ENCODE measurements at places on chromosomes 6 and 20. TPM values are rescaled to one million over a fixed set of nuclear protein-coding genes. Genes with fewer than 3 reads are reported as not detected.
A peak's percentile ranks its signal among the peaks of the same experiment; 100 is the strongest.

- no peaks in the 10 kb centered on the region for H3K4me1 ChIP-seq
- H3K27me3 ChIP-seq: no peaks in the 10 kb centered on the region
- H3K36me3 ChIP-seq: no peaks in the 10 kb centered on the region
- no peak overlapping the region for H3K27ac ChIP-seq
Measured at GRCh38 chr20:21820688-21821087, 115.2 kb downstream of the PAX1 start.

DNA sequence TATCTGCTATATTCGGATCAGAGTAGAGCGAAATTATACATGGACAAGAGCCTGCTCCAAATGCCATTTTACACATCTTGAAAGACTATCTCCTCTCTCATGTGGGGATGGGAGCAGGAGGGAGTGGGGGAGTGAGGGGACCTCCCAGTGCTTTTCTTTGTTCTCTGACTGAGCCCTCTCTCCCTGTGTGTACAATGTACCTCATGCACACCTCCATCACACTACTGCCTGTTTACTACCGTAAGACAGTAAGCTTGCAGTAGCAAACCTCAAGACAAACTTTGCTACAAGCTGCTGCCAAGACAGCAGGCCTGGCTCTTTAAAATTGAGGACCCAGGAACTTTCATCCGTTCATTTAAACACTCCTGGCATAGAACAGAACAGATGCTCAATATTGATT is 7.2 kb downstream of the NHSL1 start:
- no peaks in the 10 kb centered on the region for H3K27me3 ChIP-seq
- H3K4me3 ChIP-seq: no peak overlapping the region
- H3K27ac ChIP-seq: no peak overlapping the region
- H3K36me3 ChIP-seq: no peaks in the 10 kb centered on the region
- H3K4me1 ChIP-seq: peaks cover 16% of the 10 kb centered on the region
- DNase-seq: no peak

Gene BPI
- total RNA-seq: not detected

DNA sequence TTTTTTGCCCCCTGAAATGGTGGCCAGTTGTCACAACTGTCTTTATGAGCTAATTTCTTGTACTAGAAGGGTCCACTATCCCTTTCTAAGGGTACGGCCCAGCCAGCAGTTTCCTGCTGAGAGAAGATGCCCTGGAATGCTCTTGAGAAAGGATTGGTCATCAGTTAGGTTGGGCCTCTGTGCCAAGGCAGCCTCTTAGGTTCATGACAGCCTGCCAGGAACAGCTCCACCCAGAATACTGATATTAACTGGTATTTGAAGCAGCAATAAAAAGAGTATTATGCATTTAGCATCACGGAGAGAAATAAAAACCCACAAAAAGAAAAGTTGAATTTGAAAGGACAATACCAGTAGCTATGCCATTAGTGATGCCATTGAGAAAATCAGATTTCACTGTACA is 9.0 kb upstream of the HINT3 start:
- H3K4me1 ChIP-seq: peaks cover 81% of the 10 kb centered on the region
- H3K4me3 ChIP-seq: 0 out of 2 replicates have a peak overlapping the region, but pooled peaks have one; percentile 4
- peak overlapping the region; percentile 68 for H3K27ac ChIP-seq
- peak; percentile 52 for DNase-seq
- no peaks in the 10 kb centered on the region for H3K36me3 ChIP-seq

DNA sequence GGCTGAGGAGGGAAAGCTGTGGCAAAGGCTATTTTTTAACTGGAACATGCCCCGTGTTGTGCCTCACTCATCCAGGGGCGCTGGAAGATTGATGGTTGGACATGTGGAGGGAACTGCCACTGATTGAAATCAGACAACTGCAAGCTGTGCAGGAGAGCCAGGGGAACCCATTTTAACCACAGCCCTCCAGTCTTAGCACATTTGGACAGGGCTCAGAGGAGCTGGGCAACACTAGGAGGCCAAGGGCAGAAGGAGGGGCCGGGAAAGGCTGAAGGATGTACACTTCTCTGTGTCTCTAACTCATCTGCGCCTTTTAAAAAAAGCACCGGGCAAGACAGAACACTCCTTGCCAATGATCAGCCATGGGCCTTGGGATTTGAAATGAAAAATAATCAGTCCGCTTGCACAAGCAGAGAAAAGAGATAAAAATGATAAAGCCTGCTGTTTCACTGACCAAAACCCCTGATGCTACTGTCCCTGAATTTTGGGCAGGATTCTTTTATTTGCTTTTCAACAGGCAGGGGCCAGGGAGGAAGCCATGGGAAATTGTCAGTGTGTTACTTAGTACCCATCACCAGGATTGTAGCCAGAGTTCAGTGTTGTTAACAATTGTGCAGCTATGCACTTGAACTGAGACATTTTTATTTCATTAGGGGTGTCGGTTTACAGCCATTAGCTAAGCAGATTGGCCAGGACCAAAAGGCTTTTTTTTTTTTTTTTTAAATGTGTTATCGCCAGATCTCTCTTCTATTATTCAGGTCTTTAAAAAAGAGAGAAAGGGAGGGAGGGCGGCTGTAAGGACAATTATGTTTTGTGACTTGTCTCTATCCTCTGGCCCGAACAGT is 109.3 kb upstream of the EYA4 start:
- H3K4me3 ChIP-seq: no peak overlapping the region
- no peak for DNase-seq
- no peak overlapping the region for H3K27ac ChIP-seq
- no peaks in the 10 kb centered on the region for H3K27me3 ChIP-seq

Gene ARG1
- not detected for total RNA-seq

- no peaks in the 10 kb centered on the region for H3K27me3 ChIP-seq
- H3K4me1 ChIP-seq: peaks cover 19% of the 10 kb centered on the region
- no peaks in the 10 kb centered on the region for H3K36me3 ChIP-seq
- no peak overlapping the region for H3K27ac ChIP-seq
Measured at GRCh38 chr6:141321493-141322347, 811.0 kb upstream of the GJE1 start.

GRCh38 chr20:55258559-55258958 is 746.8 kb downstream of the CBLN4 start:
- no peaks in the 10 kb centered on the region for H3K4me1 ChIP-seq
- H3K4me3 ChIP-seq: no peak overlapping the region
- no peak overlapping the region for H3K27ac ChIP-seq
- H3K36me3 ChIP-seq: no peaks in the 10 kb centered on the region
- H3K27me3 ChIP-seq: no peaks in the 10 kb centered on the region

Gene UNC5CL
- total RNA-seq: not detected

Gene GINS1
- total RNA-seq: 6.4 TPM

GRCh38 chr20:17334932-17335331 is 108.1 kb downstream of the PCSK2 start:
- DNase-seq: no peak
- H3K4me3 ChIP-seq: no peak overlapping the region
- H3K27ac ChIP-seq: no peak overlapping the region
- H3K4me1 ChIP-seq: no peaks in the 10 kb centered on the region
- H3K36me3 ChIP-seq: no peaks in the 10 kb centered on the region
- no peaks in the 10 kb centered on the region for H3K27me3 ChIP-seq

DNA sequence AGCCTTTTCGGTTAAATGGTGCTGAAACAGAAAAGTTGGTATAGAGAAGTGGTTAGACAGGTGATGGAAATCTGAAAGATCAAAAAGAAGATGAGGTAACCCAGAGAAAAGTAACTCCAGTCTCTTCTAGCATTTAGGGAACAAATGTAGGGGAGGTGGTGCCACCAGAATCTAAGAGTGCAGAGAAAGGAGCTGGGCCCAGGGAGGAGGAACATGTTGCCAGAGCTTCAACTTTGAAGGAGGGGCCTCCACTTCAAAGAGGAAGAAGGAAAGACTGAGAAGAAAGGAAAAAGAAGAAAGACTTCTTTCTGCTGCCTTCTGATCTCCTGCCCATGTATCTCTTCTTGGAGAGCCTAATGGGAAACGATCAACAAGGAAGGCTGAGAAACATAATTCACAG is 23.5 kb upstream of the ATRN start:
- no peaks in the 10 kb centered on the region for H3K36me3 ChIP-seq
- DNase-seq: no peak
- H3K4me3 ChIP-seq: no peak overlapping the region
- no peaks in the 10 kb centered on the region for H3K4me1 ChIP-seq
- peaks cover 24% of the 10 kb centered on the region for H3K27me3 ChIP-seq
- no peak overlapping the region for H3K27ac ChIP-seq

Gene PAK5
- not detected for total RNA-seq

Gene KHDC1L
- not detected for total RNA-seq

GRCh38 chr20:24194143-24194542 is 205.6 kb upstream of the GGTLC1 start:
- H3K4me1 ChIP-seq: no peaks in the 10 kb centered on the region
- H3K4me3 ChIP-seq: no peak overlapping the region
- H3K27ac ChIP-seq: no peak overlapping the region

DNA sequence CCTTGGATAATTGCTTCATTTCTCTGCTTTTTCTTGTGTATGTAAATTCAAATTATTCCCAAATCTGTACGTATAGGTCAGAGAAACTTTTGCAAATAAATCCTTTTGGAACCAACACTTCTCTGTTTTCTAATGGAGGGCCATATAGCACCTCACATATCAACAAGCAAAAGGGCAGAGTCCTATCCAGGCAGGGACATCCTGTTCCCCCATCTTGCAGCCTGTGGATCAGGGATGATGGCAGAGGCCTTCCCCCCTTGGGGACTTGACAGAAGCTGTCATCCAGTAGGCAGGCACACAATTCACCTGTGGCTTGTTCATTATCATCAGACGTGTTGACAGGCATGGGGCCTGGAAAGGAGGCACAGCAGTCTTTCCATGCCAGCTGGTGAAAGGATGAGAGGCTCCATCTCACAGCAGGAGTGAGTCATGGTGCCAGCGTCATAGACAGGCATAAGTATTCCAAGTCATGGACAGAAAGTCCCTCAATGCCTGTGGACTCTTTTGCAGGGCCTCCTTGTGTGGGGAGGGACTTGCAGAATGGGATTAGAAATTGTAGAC is 31.8 kb upstream of the PLEKHG1 start:
- no peaks in the 10 kb centered on the region for H3K36me3 ChIP-seq
- DNase-seq: no peak
- no peaks in the 10 kb centered on the region for H3K27me3 ChIP-seq
- no peak overlapping the region for H3K27ac ChIP-seq

- DNase-seq: no peak
- no peak overlapping the region for H3K27ac ChIP-seq
- H3K36me3 ChIP-seq: peaks cover 4% of the 10 kb centered on the region
- H3K4me3 ChIP-seq: peak overlapping the region; percentile 86
- peaks cover 34% of the 10 kb centered on the region for H3K27me3 ChIP-seq
Measured at GRCh38 chr6:150004101-150004782, 21.1 kb downstream of the RAET1L start.

Gene PTPRT
- total RNA-seq: not detected

- H3K4me1 ChIP-seq: no peaks in the 10 kb centered on the region
- no peak overlapping the region for H3K4me3 ChIP-seq
- peaks cover 60% of the 10 kb centered on the region for H3K36me3 ChIP-seq
- DNase-seq: no peak
- H3K27me3 ChIP-seq: peaks cover 2% of the 10 kb centered on the region
Measured at GRCh38 chr20:4858000-4858399, 136.3 kb downstream of the PRND start.

Gene LY86
- not detected for total RNA-seq

DNA sequence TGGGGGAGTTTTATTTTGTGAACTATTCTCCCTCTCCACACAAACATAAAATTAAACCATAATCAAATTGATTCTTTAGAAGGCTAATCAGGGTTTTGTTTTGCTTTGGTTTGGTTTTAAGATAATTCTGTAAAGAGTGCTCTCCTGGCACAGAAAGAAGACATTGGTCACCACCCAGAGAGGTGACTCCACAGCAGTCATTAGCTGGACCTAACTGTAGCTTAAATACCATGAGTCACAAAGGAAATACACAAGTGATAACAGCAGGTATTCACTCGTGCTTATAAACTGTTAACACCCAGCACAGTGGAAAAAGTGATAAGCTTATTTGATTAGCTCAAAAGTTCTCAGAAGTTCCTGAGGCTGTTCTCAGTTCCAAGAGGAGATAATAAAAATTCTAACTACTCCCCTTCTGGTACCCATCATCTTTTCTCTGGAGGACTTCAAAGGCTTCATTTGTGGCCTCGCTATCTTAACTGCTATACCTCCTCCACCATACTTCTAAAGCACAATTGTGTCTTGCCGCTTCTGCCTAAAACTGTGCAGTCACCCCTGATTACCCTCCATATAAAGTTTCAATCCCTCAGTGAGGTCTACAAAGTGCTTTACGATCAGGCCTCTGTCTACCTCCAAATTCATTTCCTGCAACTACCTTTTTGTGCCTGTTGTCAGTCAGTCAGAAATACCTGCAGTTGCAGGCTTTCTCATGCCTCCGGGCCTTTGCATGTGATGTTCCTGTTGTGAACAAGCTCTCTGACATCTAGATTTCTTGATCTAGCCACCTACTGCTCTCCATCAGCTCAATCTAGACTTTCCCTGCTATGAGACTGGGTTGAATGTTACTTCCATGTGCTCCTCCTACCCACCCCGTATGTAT is 201.1 kb downstream of the SAMD5 start:
- H3K27ac ChIP-seq: no peak overlapping the region
- no peaks in the 10 kb centered on the region for H3K4me1 ChIP-seq
- H3K4me3 ChIP-seq: no peak overlapping the region
- H3K36me3 ChIP-seq: no peaks in the 10 kb centered on the region
- no peak for DNase-seq

GRCh38 chr6:47854971-47855370 is 73.1 kb downstream of the OPN5 start:
- no peaks in the 10 kb centered on the region for H3K36me3 ChIP-seq
- no peak overlapping the region for H3K4me3 ChIP-seq
- H3K27ac ChIP-seq: no peak overlapping the region
- H3K4me1 ChIP-seq: no peaks in the 10 kb centered on the region
- no peak for DNase-seq

Gene BRPF3
- total RNA-seq: 24.0 TPM

GRCh38 chr20:32445539-32446273 is 87.6 kb downstream of the ASXL1 start:
- no peak overlapping the region for H3K4me3 ChIP-seq
- peaks cover 12% of the 10 kb centered on the region for H3K27me3 ChIP-seq
- peaks cover 25% of the 10 kb centered on the region for H3K4me1 ChIP-seq

Gene CST3
- 308 TPM for total RNA-seq

GRCh38 chr6:43771858-43772680 is 2.1 kb downstream of the VEGFA start:
- DNase-seq: peak; percentile 28
- peaks cover 47% of the 10 kb centered on the region for H3K4me1 ChIP-seq
- H3K27ac ChIP-seq: peak overlapping the region; percentile 97
- peak overlapping the region; percentile 98 for H3K4me3 ChIP-seq
